ENCODE measurements at places on chromosomes 6 and 20.

- DNase-seq: no peak
Observed at GRCh38 chr6:97669191-97670031, 386.4 kb upstream of the MMS22L start.

- DNase-seq: no peak
Observed at GRCh38 chr6:113104951-113105350, 752.2 kb upstream of the MARCKS start.

- no peak for DNase-seq
Observed at GRCh38 chr20:58131551-58132142, 96.8 kb downstream of the ANKRD60 start.

DNA sequence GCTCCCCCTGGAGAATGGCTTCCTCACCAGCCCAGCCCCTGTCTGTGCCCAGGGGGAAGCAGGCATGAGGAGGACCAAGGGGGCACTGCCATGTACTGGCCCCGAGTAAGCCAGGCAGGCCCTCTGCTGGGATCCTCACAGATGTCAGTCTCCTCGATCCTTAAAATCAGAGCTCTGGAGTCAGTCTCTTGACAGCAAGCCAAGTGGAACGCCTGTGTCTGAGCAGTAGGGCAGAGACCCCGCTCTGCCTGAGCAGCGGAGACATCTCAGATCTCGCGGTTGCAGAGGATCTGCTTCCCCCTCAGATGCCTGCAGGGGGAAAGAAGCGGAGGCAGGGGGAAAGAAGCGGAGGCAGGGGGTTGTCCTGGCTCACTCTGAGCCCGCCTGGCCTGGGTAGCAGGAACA, 92.6 kb downstream of the SNX5 start:
- DNase-seq: no peak

- no peak for DNase-seq
Observed at GRCh38 chr6:125537090-125537489, 212.3 kb upstream of the HEY2 start.

GRCh38 chr20:59782986-59783640, 150.3 kb downstream of the SYCP2 start:
- no peak for DNase-seq

DNA sequence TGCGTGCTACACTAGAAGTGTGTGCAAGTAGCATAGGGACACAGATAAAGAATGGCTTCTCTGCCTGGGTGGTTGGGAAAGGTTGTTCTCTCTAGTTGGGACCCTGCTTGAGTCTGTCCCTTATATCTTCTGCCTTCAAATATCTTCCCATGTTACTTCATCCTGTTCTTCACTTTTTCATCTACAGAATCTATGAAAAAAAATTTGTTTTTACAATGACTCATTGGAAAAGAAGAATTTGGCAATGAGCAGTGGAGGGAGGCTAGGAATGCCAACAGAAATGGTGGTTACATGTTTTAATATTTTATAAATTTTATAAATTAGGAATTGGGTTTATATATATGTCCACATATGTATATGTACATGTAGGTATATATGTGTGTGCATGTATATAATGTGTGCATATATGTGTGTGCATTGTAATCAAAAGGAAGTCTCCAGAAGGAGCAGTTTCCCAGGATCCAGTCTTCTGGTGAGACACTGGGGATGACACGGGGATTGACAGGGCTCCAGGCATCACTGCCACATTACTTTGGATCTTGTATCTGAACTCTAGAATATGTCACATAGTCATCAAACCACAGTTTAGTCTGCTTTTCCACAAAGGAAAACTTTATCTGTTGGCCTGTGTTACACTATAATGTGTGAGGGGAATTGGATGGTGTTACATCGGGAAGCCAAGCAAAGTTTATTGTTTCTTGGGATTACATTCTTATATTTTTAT, 75.3 kb upstream of the RIPOR2 start:
- DNase-seq: no peak

GRCh38 chr20:23412026-23412425, 9.3 kb downstream of the NAPB start:
- DNase-seq: no peak

DNA sequence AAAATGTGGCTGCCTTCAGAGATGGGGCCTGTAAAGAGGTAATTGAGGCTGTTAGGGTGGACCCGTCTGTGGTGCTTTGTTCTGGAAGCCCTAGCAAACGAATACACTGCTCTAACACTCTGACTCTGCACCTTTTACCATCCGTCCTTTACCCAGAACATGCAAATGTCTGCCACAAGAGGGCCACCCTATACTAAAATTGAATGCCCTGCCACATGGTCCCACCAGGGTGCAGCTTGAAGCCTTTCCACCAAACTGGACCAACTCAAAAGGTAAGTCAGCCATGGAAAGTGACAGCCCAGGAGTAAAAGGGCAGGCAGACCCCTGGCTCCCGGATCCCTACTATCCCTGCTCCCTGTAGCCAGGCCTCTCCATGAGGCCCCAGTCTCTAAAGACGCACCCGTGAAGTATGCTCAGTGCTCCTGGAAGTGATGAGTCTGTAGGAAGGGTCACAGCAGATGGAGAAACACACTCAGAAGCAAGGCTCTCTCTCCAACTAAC, 5.8 kb upstream of the BFSP1 start:
- DNase-seq: peak; percentile 80

- peak; percentile 88 for DNase-seq
Observed at GRCh38 chr6:90274451-90275030, 22.1 kb downstream of the BACH2 start.

DNA sequence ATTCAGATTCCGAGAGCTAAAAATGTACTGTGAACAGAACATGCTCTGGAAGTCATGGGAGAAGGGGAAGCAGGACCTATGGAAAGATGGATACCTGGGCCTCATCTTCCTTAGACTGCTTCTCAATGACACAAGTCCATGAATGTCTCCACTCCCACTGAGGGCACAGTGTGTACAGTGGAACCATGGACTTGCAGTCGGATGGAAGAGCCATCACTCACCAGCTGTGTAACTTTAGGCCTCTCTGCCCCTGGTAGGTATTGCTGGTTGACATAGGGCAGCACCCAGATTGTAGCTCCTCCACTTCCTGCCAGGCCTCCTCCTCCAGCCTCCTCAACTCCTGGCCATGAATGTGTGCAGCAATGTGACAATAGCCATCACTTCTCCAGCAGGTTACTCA, 52.5 kb downstream of the MAFB start:
- DNase-seq: no peak

DNA sequence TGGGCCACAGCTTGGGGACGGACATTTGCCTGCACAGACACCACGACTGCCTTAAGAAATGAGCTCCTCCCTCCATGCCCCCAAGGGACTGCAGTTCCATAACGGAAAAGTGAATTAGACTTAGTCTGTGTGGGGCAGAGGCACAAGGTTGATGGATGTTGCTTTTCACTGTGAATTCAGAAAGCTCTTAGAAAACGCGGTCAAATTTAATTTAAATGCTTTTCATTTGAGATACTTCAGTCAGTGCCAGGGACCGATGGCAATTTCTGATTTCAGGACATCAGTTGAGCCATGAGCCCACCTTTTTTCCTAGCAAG, 356.4 kb downstream of the KIF16B start:
- DNase-seq: no peak
